ENCODE measurements at places on chromosomes 12 and 14. TPM values are rescaled to one million over a fixed set of nuclear protein-coding genes. Genes with fewer than 3 reads are reported as not detected.

Gene LRIG3
- total RNA-seq, result 0.27 TPM

Gene RPL10L
- not detected for total RNA-seq

Gene TTC9
- total RNA-seq, result 12.5 TPM

Gene MGP
- total RNA-seq, result 0.25 TPM

Gene CIT
- 60.8 TPM for total RNA-seq

Gene GALNT8
- total RNA-seq, result 1.1 TPM

Gene OR4E2
- total RNA-seq, result not detected

Gene SPATS2
- 11.4 TPM for total RNA-seq

Gene ABHD12B
- total RNA-seq, result not detected
